ENCODE measurements at places on chromosomes 7 and 10.

- no peak for DNase-seq
Observed at GRCh38 chr10:60951272-60951724, 7.3 kb upstream of the RHOBTB1 start.

- DNase-seq: no peak
Observed at GRCh38 chr10:119335671-119336353, 128.4 kb downstream of the GRK5 start.

DNA sequence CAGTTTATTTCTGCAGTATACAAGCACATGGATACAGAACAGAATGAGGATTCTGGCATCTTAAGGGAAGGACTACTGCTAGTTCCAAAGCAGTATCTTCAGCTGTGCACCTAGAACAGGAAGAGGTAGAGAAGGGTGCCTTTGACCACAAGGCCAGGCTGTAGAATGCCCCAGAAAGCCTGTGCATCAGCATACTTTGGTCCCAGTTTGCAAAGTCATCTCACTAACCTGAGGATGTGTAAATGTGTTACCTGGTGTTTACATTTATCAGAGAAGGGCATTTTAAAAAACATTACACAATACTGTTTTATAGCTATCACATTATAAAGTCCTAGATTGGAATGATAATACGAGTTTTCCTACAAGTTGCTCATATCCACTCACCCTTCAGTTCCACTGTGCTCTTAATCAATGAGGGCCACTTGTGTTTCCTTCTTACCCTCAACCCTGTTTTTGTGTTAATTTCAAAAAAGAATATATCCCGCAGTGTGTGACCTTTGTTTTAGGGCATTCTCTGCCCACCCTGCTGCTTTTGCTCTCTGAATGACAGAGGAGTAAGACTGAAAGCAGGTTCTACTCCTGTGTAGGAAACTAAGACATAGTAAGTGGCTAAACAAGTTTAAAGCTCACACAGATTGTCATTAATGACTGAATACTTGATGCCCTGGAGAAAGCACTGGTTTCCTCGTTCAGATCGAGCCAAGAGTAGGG lies 3.4 kb downstream of the SLC35G1 start:
- no peak for DNase-seq

DNA sequence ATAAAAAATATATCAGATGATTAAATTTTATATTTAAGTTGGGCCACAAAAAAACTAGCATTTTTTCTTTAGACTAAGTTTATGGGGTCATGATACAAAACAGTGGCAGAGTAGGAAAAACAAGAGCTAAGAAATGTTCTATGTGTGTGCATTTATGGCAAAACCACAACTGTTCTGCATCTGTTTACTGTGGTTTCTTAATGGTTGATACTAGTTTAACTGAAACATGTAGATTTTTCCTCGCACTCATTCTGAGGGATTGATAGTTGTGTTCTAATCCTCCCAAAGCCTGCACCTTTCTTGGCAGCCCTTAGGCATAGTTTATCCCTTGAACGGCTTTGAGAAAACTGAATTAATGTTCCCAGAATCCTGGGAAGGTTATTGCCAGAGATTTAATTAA lies 66.6 kb upstream of the PHYHIPL start:
- no peak for DNase-seq

GRCh38 chr7:83832009-83832408 lies 183.1 kb upstream of the SEMA3E start:
- DNase-seq: no peak

GRCh38 chr7:52592698-52593097 lies 442.7 kb upstream of the POM121L12 start:
- DNase-seq: no peak
